ENCODE measurements at places on chromosomes 13 and 19.

GRCh38 chr19:17577457-17578097 is 22.1 kb downstream of the COLGALT1 start:
- DNase-seq: no peak

- no peak for DNase-seq
These were observed 22.2 kb downstream of the EFNB2 start for GRCh38 chr13:106513025-106513983.

GRCh38 chr13:39836038-39836437 is 180.6 kb downstream of the COG6 start:
- DNase-seq: no peak

GRCh38 chr19:289651-290371 is 1.4 kb downstream of the PLPP2 start:
- no peak for DNase-seq

GRCh38 chr13:76461484-76461883 is 424.7 kb downstream of the KCTD12 start:
- no peak for DNase-seq

DNA sequence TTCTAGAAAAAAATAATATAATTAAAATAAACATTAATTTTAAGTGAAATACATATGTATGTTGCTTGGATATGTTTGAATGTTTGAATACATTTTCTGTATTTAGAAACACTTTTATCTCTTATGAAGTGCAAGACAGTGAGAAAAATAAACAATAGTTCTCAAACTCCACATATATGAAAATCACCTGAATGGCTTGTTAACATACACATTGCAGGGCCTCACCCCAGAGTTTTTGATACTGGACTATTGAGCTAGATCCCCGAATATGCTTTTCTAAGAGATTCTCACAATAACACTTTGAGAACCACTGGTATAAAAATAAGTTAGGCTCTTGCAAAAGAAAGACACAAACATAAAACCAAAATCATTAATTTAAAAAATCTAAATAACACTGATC is 1570.3 kb upstream of the PRR20A start:
- DNase-seq: no peak

- no peak for DNase-seq
These were observed 3.4 kb downstream of the TCF3 start for GRCh38 chr19:1648920-1649541.

DNA sequence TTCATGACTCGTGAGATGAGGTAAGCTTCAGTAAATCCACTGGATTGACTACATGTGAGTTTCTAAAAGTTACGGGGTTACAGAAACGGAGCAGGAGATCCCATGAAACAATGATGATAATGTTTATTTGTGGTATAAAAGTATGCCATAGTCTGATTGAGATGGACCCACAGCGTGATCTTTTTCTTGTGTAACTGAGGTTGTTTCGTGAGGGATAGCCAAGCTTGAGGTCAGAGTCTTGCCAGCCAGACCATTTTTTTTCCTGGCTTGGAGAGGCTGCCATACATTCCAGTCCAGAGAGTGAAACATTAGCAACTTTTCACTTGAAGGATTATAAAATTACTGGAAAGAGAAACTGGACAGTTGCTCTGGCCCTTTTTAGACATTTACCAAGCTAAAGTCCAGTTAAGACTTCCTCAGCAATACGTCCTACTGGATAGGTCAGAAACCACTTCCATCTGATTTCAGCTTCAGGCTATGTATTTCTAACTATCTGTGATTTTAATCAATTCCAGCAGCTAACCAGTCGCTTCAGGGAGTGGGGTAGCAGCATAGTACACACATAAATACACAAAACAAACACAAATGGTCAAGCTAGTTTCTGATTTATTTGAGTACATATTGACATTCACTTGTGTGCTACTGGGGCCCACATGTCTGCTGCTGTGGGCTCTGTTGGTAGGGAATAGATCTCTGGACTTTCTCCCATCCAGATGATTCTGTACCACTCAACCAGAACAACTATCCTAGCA is 194.6 kb downstream of the POSTN start:
- DNase-seq: no peak

DNA sequence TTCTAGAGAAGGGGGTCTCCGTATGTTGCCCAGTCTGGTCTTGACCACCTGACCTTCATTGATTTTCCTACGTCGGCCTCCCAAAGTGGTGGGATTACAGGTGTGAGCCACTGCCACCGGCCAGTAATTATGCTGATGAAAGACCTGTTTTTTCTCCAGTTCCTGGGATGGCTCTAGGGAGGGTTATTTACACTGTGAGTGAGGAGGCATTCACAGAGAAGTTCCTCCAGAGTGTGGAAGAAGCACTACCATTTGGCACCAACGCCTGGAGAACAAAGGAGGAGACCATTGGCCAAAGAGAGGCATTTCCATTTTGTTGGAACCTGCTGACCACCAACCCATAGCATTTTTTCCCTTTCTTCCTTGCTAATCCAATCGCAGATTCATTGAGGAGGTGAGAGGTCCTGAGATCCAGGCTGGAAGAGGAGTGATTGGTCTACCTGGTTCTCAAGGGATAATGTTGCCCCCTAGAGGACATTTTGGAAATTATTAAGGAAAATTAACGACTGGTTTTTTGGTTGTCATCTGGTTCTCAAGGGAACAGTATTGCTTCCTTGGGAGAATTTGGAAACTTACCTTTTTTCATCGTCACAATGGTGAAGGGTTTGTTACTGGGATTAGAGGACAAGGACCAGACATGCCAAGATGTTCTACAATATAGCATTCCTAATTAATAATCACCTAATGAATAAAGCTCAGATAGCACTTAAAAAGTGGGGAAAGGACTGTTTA is 5.5 kb upstream of the SAE1 start:
- no peak for DNase-seq

DNA sequence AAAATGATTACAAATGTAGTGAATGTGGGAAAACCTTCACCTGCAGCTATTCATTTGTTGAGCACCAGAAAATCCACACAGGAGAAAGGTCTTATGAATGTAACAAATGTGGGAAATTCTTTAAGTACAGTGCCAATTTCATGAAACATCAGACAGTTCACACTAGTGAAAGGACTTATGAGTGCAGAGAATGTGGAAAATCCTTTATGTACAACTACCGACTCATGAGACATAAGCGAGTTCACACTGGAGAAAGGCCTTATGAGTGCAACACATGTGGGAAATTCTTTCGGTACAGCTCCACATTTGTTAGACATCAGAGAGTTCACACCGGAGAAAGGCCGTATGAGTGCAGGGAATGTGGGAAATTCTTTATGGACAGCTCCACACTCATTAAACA is 9.2 kb downstream of the ZNF548 start:
- no peak for DNase-seq

GRCh38 chr13:30551189-30551588 is 66.5 kb upstream of the USPL1 start:
- no peak for DNase-seq

GRCh38 chr19:39679791-39680168 is 24.1 kb downstream of the LGALS16 start:
- no peak for DNase-seq

DNA sequence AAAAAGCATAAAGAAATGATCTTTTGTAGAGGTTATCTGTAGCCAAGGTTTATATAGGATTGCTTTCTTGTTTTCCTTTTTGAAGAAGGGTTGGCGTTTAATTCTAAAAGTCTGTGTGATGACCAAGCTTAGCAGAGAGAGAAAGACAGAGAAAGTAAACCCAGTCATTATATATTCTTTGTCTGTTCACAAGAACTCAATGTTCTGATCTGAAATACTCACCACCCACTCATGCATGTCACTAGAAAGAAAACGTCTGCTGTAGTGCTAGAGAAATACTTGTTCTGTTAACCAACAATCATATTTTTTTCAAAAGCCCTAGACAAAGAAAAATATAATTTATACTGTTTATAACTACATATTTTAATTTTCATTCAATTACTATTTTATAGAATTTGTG is 173.7 kb upstream of the SLITRK5 start:
- no peak for DNase-seq

GRCh38 chr13:99559560-99559959 is 58.3 kb downstream of the TM9SF2 start:
- no peak for DNase-seq

DNA sequence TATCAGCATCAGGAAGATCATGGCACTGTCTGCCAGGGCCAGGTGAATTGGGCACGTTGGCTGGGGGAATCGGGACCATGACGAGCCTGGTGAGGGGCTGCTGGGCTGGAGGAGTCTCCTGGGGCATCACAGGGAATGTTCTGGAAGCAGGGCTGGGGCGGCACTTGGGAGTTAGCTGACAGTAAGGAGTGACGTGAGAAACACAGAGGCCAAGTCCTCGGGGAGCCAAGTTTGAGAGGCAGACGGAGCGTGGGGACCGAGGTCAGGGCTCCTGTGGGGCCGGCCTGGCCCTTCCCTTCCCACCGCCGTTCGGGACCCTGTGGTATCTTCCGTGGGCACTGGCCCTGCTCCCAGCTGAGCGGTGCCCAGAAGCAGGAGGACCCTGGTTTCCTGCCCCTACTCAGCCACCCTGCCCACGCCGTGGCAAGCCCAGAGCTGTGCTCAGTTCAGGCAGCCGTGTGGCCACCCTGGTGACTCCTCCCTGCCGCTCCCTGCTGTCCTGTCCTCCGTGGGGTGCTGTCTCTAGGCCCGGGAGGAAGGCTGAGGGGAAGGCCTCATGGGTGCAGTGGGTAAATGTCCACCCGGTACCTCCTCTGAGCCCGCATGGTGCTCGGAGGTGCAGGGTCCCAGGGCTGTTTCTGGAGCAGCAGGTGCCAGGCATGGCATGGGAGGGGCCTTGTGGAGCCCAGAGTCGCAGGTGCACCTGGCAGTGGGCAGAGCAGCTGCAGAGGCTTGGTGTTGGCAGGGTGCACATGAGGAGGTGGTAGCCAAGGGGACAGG is 25.2 kb downstream of the CRTC1 start:
- DNase-seq: no peak

DNA sequence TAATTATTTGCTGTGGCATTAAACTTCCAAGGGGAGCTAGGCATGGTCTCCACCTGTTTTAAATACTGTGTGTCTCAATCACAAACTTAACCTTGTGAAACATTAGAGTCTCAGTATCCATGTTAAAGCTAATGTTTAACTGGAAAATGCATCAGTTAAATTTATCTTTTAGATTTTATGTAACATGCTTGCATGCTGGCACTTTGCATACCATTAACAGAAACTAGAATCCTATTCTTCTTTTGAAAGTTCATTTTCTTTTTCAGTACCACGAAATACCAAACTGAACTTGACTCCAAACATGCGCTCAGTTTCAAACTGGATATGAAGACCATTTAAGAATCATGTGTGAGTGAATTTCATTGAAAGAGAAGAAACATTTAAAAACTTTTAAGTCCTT is 328.9 kb upstream of the SLC10A2 start:
- no peak for DNase-seq

- DNase-seq: no peak
These were observed 60.8 kb upstream of the KLF5 start for GRCh38 chr13:72998012-72998411.

- DNase-seq: no peak
These were observed 1218.7 kb downstream of the EFNB2 start for GRCh38 chr13:105316731-105317130.

GRCh38 chr19:5436106-5436947 is 18.9 kb upstream of the ZNRF4 start:
- DNase-seq: no peak

- DNase-seq: no peak
These were observed at the start of gene RGCC for GRCh38 chr13:41456768-41457588. RGCC (plus strand) TSS chr13:41457550; CDS start chr13:41457708, 158 bp downstream.

Measured in omental fat pad (tissue), 4 donors.